Foreskin keratinocyte (primary cell): ENCODE measurements at places on chromosomes 7 and 10.

GRCh38 chr10:47114680-47115186 is 185.3 kb upstream of the GDF10 start:
- no peak for DNase-seq

DNA sequence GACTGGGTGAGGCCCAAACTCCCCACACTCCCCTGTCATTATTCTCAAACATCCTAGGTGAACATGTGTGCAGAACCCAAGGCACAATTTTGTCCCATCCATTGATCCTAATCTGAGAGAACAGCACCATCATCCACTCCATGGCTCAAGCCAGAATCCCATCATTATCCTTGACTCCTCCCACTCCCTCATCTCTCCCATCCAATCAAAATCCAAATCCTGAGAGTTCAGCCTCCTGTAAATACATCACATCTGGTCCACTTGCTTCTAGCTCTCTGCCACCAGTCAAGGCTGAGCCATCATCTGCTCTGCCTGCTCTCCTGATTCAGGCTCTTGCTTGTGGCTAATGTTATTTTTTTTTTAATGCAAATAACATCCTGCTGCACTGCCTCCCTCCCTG is 75.9 kb upstream of the SLF2 start:
- no peak for DNase-seq

DNA sequence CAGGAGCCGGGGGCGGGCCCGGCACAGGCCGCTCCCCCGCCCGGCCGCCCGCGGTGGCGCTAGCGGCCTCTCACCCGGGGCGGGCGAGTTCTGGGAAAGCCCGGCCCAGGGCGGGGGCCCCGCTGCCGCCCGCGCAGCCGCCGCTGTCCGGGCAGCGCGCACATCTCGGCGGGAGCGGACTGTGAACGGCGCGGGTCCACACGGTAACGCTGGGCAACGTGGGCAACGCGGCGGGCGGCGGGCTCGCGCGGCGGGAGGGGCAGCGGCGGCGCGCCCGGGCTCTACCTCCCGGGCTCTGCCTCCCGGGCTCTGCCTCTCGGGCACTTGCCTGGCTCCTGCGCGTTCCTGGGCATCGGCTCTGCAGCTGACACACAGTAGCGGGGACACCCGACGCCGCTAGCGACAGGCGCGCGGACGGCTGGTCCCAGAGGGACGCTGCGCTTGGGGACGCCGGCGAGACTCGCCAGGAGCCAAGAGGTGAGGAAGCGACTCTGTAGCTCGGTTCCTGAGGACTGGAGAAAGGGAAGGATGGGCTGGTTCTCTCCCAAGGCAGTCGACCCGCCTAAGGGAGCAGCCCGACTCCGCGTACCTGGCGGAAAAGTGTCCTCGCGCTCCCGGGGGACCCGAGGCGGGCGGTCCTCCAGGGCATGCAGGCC is at the start of gene PLCE1:
PLCE1 (plus strand) TSS at position 150 of the 656 bp plus-strand sequence. CDS start 37,116 bp downstream, outside the sequence.
- no peak for DNase-seq

DNA sequence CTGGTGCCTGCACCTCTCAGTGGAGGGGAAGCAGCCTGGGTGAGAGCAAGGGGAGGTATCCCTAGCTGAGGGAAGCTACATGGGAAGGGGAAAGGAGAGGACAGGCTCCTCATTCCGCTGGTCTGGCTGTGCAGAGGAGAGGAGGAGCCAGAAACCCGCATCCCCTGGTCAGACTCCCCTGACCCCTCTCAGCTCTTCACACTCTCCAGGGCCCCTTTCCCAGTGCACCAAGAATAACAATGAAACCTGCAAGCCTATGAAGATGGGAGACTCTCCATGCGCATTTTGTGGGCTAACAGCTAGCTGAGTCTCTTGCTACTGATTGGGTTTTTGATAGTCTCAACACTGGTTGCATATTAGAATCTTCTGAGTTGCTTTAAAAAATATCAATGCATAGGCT is 319.9 kb upstream of the COBL start:
- no peak for DNase-seq

DNA sequence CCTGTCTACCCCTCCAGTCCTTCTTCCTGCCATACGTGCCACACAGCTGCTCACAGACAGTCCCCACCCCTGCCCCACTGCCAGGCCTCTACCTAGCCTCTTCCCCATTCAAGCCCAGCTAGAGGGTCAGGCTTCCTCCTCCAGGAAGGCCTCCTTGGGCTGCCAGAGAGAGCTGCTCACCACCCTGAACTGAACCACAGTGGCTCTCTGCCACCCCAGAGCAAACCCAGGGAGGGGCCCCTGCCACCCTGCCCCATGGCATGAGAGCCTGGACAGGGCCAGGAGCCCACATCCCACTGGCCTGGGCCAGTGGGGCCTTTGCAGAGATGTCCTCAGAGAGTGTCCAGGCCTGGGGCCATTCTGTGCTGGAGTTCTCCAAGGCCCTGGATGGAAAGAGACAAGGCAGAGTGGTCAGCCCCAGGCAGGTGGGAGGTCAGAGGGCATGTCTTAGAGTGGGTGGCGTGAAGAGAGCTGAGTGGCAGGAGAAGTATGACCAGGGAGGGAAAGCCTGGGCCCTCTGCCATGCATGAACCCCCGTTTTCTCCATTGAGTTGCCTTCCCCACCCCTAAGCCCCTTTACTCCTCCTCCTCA is 40.4 kb downstream of the TMEM270 start:
- no peak for DNase-seq

DNA sequence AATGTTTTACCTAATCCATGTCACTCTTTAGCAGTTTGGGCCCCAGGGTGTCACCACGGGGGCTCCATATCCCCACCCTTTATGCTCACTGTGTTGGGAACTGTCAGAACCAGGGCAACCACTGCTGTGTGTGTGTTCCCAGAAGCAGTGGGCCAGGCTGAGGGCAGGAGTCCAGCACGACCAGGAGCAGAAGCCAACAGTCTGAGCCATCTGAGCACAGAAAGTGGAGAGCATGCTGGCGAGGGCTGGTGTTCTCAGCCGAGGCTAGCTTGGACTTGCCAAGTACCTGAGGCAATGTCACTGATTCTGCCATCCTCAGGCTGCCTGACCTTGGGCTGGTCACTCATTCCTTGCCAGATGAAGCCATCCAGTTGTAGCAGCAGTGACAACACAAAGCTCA is 285.0 kb downstream of the BMPER start:
- DNase-seq, result no peak

DNA sequence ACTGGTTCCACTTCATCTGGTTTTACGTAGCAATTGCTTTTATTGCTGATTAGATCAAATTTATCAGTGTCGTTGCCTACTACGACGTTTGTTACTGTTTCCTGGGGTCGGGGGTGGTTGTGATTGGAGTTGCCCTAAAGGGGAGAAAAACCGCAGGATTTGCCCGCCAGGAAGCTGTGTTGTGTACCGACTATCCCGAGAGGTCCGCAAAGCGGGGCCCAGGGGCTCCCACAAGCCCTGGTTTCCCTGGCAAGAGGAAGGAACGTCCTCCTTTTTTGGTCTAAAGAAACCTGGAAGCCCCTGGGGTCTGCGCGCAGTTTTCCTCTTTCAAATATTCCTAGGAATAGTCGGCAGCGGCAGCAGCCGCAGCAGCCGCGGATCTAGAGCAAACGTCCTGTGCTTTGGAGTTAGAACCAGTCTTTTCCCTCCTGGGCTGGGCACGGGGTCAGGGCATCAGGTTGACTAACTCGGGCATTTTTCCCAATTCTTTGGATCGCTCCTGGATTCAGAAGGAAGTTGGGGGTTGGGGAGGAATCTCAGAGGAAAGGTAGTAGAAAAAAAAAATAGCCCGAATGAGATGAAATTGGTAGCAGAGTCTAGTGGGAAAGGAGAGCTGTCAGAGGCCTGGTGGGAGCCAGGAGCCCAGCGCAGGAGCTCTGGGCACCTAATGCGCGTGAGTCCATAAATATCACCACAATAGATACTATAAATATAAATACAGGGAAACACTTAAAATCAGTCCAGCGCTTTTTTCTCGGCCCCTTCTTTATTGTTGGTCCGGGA is 4.6 kb downstream of the VAX1 start:
- DNase-seq, result no peak

DNA sequence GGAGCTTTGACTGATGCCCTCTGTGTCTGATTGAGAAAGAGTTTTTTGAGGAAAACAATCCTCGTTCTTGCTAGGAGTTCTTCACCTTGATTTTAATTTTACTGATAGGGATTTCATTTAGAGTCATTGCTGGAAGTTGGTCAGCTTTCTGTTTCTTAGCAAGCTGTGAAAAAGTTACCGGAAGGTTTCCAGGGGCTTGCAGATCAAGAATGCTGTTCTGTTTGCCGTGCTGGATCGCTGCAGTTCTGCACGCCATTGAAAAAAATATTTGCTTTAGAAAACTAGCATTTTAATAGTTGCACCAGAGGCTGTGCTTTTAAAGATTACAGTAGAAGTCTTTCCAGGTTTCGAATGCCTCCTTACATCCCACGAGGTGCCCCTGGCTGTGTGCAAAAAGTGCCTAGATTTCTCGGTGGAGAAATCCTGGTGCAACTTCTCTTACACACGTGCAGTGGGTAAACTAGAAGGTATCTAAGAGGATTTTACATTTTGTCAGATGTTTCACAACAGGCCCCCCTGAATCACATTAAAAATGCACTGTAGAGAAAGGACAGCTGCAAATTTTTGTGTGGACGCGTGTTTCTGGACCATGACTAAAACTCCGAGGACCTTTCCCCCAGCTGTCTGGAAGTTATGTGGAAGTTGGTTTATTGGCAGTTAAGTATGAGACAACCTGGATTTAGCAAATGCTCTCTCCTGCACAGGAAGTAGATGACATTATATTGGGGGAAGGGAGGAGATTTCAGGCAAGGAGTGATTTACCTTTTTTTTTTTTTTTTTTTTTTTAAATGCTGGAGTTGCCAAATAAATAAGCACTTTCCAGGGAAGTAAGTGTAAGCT is 5.8 kb downstream of the TCF7L2 start:
- DNase-seq, result peak; percentile 56

DNA sequence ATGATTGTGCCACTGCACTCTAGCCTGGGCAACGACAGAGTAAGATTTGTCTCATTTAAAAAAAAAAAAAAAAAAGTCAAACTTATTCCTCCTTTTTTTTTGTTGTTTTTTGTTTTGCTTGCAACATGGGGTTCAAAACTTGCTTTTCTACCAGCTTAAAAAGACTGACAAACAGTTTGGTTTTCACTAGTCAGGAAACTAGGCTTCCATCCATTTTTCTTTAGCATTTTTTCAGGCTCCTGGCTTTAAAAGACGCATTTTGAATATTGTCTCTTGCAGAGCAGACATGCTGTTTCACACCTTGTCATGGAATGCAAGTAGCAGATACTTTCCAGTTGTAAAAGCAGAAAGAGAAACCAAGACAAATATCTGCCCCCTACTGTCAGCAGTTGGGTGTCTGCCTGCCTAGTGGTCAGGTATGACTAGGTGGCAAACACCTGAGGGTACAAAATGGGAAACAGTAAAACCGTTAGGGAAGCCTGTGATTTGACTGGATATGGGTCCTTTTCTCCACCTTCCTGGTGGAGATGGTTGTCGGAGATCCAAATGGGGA is 139.9 kb downstream of the CCDC71L start:
- peak; percentile 28 for DNase-seq

DNA sequence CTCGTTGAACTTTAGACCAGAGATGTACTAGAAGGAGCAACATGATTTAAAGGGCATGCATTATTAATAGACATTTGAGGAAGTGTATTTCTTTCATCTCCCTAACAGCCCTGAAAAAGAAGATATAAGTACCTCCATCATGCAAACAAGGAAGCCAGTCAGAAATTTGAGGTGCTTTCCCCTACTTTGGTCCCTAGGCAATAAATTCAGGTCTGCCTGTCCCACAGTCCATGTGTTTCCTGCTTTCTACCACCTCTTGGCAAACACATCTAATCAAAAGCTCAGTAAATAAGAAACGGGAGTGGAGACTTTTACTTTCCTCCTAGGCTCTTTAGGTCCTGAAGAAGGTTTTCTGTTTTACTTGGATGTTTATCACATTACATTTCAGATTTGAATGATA is 5.2 kb upstream of the SEMA3C start:
- DNase-seq, result no peak

GRCh38 chr10:6840766-6841165 is 260.7 kb upstream of the PRKCQ start:
- no peak for DNase-seq

DNA sequence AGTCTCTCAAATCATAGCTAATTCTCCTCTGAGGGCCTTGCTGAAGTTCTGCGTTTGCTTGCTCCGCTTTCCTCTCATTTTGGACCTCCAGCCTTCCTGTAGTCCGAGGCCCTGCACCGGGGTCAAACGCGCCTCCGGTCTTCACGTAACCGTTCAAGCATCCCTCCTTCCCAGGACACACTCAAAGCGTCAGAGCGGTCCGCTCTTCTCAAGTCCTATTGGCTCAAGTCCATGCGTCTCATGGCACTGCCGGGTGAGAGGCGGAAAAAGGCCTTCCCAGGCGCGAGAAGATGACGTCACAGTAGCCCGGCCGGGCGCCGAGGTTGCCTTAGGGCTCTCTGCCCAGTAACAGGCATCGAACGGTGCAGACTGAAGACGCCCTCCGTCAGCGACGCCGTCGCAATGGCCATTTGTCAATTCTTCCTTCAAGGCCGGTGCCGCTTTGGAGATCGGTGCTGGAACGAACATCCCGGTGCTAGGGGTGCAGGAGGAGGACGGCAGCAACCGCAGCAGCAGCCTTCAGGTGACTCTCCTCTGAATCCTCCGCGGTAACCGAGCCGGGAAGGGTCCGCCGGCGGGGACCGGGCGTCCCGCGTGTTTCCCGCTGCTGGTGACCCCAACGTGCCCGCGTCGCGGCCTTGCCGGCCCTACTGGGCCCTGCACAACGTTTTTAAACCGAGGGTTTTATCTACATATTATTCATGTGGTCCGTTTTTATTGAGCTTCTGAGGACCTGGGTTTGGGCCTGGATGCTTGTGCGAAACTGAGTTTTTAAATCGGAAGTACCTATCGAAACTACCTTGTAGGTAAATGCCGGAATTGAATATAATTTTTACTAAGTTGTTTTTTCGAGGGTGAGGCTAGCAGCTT is at the start of gene NUP42:
NUP42 (plus strand) TSS at position 365 of the 870 bp plus-strand sequence; CDS start at position 403, 38 bp downstream.
- peak; percentile 95 for DNase-seq

- DNase-seq, result no peak
Measured at GRCh38 chr10:7707858-7708622, 4.9 kb downstream of the ITIH2 start.

GRCh38 chr7:148905093-148905666 is 21.1 kb upstream of the EZH2 start:
- no peak for DNase-seq

GRCh38 chr7:77696643-77697534 is 630 bp downstream of the RSBN1L start:
- DNase-seq, result peak; percentile 60

- DNase-seq, result no peak
Measured at GRCh38 chr10:31999070-31999660, 57.1 kb downstream of the KIF5B start.

DNA sequence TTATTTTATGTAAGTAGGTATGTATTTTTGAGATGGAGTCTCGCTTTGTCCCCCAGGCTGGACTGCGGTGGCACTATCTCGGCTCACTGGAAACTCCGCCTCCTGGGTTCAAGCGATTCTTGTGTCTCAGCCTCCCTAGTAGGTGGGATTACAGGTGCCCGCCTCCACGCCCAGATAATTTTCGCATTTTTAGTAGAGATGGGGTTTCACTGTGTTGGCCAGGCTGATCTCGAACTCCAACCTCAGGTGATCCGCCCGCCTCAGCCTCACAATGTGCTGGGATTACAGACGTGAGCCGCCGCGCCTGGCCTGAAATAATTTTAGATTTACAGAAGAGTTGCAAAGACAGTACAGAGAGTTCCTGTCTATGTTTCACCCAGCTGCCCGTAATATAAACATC is 37.5 kb downstream of the PFKFB3 start:
- no peak for DNase-seq
